IMR-90 (cell line): ENCODE measurements at places on chromosomes 1 and 21. TPM values are rescaled to one million over a fixed set of nuclear protein-coding genes. Genes with fewer than 3 reads are reported as not detected.
A peak's percentile ranks its signal among the peaks of the same experiment; 100 is the strongest.

- no peak for DNase-seq
- peaks cover 2% of the 10 kb centered on the region; the same call in 1 of the 2 replicates for H3K36me3 ChIP-seq
- no peak overlapping the region for H3K4me3 ChIP-seq
- H3K27ac ChIP-seq: peak overlapping the region; percentile 31
- no peaks in the 10 kb centered on the region for H3K27me3 ChIP-seq
- peaks cover 59% of the 10 kb centered on the region for H3K4me1 ChIP-seq
Measured at GRCh38 chr1:21930080-21930571, 7.0 kb downstream of the HSPG2 start.

GRCh38 chr1:158124034-158124433 lies 56.7 kb upstream of the CD1D start:
- H3K27me3 ChIP-seq: peaks cover 30% of the 10 kb centered on the region
- H3K36me3 ChIP-seq: no peaks in the 10 kb centered on the region
- H3K4me1 ChIP-seq: no peaks in the 10 kb centered on the region
- no peak overlapping the region for H3K27ac ChIP-seq
- peak; percentile 9 for DNase-seq

The NCSTN gene
- 182 and 194 TPM in 2 replicates for polyA plus RNA-seq

- no peak for DNase-seq
- H3K4me1 ChIP-seq: no peaks in the 10 kb centered on the region
- no peak overlapping the region for H3K27ac ChIP-seq
Measured at GRCh38 chr21:18646116-18646515, 242.5 kb upstream of the TMPRSS15 start.

GRCh38 chr1:219574484-219575087 lies 38.3 kb downstream of the ZC3H11B start:
- no peaks in the 10 kb centered on the region for H3K36me3 ChIP-seq
- no peaks in the 10 kb centered on the region for H3K4me1 ChIP-seq
- no peak for DNase-seq
- H3K4me3 ChIP-seq: no peak overlapping the region
- H3K27me3 ChIP-seq: no peaks in the 10 kb centered on the region

The FMO3 gene
- polyA plus RNA-seq: 0.04 and 0.10 TPM in 2 replicates

DNA sequence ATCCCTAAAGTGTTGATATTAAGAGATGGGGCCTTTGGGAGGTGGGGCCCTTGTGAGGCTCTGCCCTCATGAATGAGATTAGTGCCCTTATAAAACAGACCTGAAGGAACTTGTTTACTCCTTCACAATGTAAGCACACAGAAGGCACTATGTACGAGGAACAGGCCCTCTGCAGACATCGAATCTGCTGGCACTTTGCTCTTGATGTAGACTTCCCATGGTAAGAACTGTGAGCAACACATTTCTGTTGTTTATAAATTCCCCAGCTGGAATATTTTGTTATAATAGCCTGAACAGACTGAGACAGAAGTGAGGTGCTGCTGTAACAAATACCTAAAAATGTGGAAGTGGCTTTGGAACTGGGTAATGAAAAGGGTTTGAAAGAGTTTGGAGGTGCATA lies 193.2 kb downstream of the TGFB2 start:
- no peaks in the 10 kb centered on the region for H3K27me3 ChIP-seq
- H3K4me3 ChIP-seq: no peak overlapping the region
- peak overlapping the region; percentile 62; the same call in 1 of the 2 replicates for H3K27ac ChIP-seq
- peaks cover 8% of the 10 kb centered on the region for H3K4me1 ChIP-seq

The AMIGO1 gene
- polyA plus RNA-seq: 1.5 TPM in 2 replicates

The OR14K1 gene
- not detected in 2 replicates for polyA plus RNA-seq

DNA sequence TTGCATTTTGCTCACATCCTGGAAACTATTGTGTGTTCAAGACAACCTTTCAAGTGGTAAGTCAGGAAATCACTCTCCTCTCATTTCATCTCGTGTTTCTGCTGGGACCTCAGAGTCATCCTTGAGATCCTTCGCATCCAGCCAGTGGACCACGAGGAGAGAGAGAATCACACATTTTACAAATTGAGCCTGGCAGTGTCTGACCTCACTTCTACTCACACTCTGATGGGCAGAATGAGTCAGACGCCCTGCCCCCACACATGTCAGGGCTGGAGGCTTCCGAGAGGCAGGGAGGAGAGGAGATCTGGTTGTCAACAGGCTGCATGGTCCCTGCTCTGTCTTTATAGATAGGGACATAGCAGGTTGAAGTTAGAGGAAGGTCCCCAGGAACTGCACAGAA lies 509.7 kb downstream of the AJAP1 start:
- no peak for DNase-seq
- H3K4me1 ChIP-seq: no peaks in the 10 kb centered on the region
- H3K27me3 ChIP-seq: no peaks in the 10 kb centered on the region
- no peak overlapping the region for H3K4me3 ChIP-seq

The GCSAML gene
- polyA plus RNA-seq: not detected in 2 replicates

- no peak for DNase-seq
- H3K4me3 ChIP-seq: no peak overlapping the region
- H3K27ac ChIP-seq: no peak overlapping the region
- no peaks in the 10 kb centered on the region; the same call in 1 of the 2 replicates for H3K4me1 ChIP-seq
- no peaks in the 10 kb centered on the region; the same call in 1 of the 2 replicates for H3K27me3 ChIP-seq
Measured at GRCh38 chr1:186996816-186997215, 168.1 kb downstream of the PLA2G4A start.

DNA sequence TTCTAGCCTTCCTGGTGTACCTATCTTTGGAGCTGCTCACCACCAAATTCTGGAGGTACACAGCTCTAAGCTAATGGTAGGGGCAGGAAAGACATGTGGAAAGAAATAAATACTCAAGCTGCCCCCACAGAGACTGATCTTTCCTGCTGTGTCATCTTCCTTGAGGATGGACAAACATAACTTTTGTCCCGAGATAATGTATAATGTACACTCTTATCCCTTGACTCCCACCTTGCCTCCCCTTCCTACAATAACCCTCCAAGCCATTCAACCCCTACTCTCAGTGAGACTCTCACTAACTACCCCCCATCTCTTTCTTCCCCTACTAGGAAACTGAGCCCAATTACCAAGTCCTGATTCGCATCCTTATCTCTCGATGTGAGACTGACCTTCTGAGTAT lies 12.2 kb downstream of the ANXA9 start:
- peaks cover 22% of the 10 kb centered on the region for H3K36me3 ChIP-seq
- DNase-seq: no peak
- no peaks in the 10 kb centered on the region; the same call in 1 of the 2 replicates for H3K4me1 ChIP-seq
- no peaks in the 10 kb centered on the region for H3K27me3 ChIP-seq
- no peak overlapping the region for H3K4me3 ChIP-seq

GRCh38 chr1:56065729-56066128 lies 513.6 kb downstream of the PLPP3 start:
- no peak for DNase-seq
- no peaks in the 10 kb centered on the region for H3K36me3 ChIP-seq
- H3K27me3 ChIP-seq: no peaks in the 10 kb centered on the region
- no peak overlapping the region for H3K4me3 ChIP-seq

The CDA gene
- polyA plus RNA-seq: 9.4 and 10.7 TPM in 2 replicates

The ZNF593OS gene
- polyA plus RNA-seq: not detected in 2 replicates

The MAPKAPK2 gene
- 60.7 and 66.4 TPM in 2 replicates for polyA plus RNA-seq

DNA sequence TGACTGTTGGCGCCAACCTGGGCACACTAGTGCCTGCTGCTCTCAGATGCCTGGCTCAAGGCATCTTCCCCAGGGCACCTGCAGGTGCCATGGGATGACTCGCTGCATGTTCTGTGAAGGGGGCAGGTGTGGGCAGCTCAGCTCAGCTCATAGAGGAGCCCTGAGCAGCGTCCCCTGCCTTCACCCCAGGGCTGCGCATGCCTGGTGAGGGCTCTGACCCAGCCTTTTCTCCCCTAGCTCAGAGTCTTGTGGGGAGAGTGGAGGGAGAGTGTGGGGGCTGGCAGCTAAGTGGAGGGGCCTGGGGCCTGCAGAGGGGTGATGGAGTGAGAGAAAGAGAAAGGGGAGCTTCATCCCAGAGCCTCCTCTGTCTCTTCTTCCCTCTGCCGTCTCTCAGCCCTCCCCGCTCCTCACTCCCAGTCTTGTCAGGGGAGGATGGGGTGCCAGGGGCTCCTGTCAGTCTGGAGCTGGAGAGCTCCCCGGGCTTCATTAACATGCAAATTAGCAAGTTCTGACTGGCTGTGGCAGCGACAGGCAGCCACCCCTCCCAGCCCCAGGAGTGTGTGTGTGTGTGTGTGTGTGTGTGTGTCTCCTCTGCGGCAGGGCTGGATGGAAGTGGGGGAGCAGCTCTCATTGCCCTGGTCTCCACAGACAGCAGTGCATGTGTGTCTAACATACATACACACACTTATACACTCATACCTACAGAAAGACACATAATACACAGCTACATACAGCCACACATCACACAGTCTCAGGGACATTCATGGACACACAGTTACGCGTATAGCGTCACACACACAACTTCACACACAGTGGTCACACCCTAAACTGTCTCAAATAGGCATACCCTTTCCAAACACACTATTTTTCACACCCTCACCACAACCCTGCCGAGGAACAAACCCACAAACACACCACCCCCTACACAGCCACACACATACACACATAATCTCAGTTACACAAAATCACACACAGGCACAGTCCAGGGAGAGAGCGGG lies 34.0 kb downstream of the FOXO6 start:
- no peaks in the 10 kb centered on the region for H3K4me1 ChIP-seq
- H3K4me3 ChIP-seq: no peak overlapping the region
- no peaks in the 10 kb centered on the region for H3K36me3 ChIP-seq
- H3K27ac ChIP-seq: no peak overlapping the region
- H3K27me3 ChIP-seq: peaks cover 76% of the 10 kb centered on the region

DNA sequence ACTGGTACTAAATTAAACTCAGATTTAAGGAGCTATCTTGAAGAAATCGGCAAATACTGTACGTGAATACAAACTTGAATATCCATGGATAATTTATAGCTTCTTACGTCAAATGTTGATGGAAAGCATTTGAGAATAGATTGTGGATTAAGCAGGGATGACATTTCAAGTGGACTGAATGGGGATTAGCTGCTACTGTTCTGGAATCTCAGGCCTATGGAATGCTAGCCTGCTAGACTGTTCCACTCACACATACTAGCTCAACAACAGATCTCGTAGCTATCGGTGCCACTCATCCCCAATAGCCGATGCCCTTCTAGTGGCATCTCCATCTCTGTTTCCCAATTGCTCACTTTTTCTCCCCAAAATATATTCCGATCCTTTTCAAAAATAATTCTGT lies 62.0 kb upstream of the USP25 start:
- H3K27me3 ChIP-seq: no peaks in the 10 kb centered on the region
- H3K27ac ChIP-seq: no peak overlapping the region
- no peaks in the 10 kb centered on the region for H3K36me3 ChIP-seq
- DNase-seq: no peak
- H3K4me1 ChIP-seq: peaks cover 7% of the 10 kb centered on the region; the same call in 1 of the 2 replicates

The ITGB2 gene
- polyA plus RNA-seq: 0.14 TPM in 1 of 2 replicates, not detected in the other

The TINAGL1 gene
- 1.4 and 1.5 TPM in 2 replicates for polyA plus RNA-seq

The CD5L gene
- not detected in 2 replicates for polyA plus RNA-seq

GRCh38 chr1:119829625-119830024 lies 18.4 kb upstream of the REG4 start:
- peaks cover 8% of the 10 kb centered on the region; the same call in 1 of the 2 replicates for H3K4me1 ChIP-seq
- no peak overlapping the region for H3K27ac ChIP-seq
- no peaks in the 10 kb centered on the region for H3K27me3 ChIP-seq
- no peak overlapping the region for H3K4me3 ChIP-seq
- DNase-seq: no peak
- H3K36me3 ChIP-seq: no peaks in the 10 kb centered on the region

GRCh38 chr1:39833121-39833520 lies 44.5 kb upstream of the BMP8B start:
- peaks cover 7% of the 10 kb centered on the region for H3K27me3 ChIP-seq
- peak; percentile 4 for DNase-seq
- H3K36me3 ChIP-seq: peaks cover 4% of the 10 kb centered on the region
- H3K27ac ChIP-seq: no peak overlapping the region
- no peaks in the 10 kb centered on the region for H3K4me1 ChIP-seq

DNA sequence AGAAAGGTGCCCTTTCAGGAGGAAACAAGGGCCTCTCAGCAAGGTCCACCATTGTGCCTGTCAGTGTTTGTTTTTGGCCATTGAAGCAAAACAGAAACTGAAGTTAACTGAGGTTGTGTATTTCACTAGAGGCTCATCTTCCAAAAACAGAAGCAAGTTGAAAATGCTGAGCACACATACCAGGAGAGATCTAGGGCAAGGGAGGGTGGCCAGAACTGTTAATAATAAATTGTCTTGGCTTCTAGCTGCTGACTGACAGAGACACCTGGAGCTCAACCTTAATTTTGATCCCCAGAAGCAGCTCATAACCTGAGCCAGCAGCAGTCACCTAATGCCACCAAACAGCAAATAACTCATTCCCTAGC lies 5.2 kb downstream of the AGMAT start:
- no peaks in the 10 kb centered on the region for H3K27me3 ChIP-seq
- no peak overlapping the region for H3K27ac ChIP-seq
- no peak overlapping the region for H3K4me3 ChIP-seq
- H3K36me3 ChIP-seq: peaks cover 5% of the 10 kb centered on the region

The MYOG gene
- not detected in 2 replicates for polyA plus RNA-seq

GRCh38 chr1:226628612-226629155 lies 80.1 kb downstream of the STUM start:
- no peaks in the 10 kb centered on the region for H3K36me3 ChIP-seq
- no peak overlapping the region for H3K4me3 ChIP-seq
- no peaks in the 10 kb centered on the region for H3K4me1 ChIP-seq
- DNase-seq: no peak
- H3K27me3 ChIP-seq: no peaks in the 10 kb centered on the region; the same call in none of the 2 replicates
